ENCODE measurements at places on chromosomes 13 and 19. TPM values are rescaled to one million over a fixed set of nuclear protein-coding genes. Genes with fewer than 3 reads are reported as not detected.

DNA sequence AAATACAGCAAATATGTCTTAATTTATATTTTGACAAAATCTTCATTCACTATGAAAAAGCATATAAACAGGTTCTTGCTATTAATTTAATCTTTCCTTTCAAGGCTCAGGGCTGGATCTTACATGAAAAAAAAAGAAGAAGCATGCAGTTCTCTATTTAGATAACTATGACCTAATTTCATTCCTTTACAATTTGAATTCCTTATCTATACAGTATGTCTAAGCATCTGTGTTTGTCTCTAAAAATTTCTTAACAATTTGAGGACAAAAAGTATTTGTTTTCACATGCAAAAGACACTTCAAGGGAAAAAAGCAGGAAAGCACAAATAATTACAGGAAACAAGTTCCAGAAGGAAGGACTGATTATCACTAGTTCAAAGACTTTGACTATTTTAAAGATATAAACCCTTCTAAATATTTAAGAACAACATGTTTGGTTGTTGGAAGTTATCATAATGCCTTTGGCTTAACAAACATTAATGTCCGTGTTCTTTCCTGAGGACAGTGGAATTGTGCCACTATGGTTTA lies 157.5 kb downstream of the TBC1D4 start:
- H3K4me3 ChIP-seq: no peak overlapping the region
- H3K36me3 ChIP-seq: no peaks in the 10 kb centered on the region
- no peak overlapping the region for H3K27ac ChIP-seq
- H3K4me1 ChIP-seq: no peaks in the 10 kb centered on the region
- no peak for DNase-seq

The TDRD12 gene
- total RNA-seq: 0.52 TPM

The KLHL1 gene
- not detected for total RNA-seq

The TMEM272 gene
- not detected for total RNA-seq

DNA sequence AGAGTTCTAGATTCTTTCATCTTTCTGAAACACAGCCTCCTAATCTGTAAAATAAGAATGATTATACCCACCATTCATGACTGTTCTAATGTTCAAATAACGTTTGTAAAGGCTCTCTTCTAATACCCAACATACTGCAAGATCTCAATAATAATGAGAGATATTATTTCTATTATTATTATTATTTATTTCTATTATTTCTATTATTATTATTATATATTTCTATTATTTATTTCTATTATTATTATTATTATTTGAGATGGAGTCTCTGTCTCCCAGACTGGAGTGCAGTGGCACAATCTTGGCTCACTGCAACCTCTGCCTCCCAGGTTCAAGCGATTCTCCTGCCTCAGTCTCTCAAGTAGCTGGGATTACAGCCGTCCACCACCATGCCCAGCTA lies 395.5 kb downstream of the EFNB2 start:
- no peak for DNase-seq
- peaks cover 16% of the 10 kb centered on the region for H3K4me1 ChIP-seq
- no peak overlapping the region for H3K4me3 ChIP-seq
- H3K36me3 ChIP-seq: no peaks in the 10 kb centered on the region

The ADGRE3 gene
- total RNA-seq: not detected

- H3K4me1 ChIP-seq: no peaks in the 10 kb centered on the region
- DNase-seq: no peak
- no peak overlapping the region for H3K27ac ChIP-seq
- H3K36me3 ChIP-seq: no peaks in the 10 kb centered on the region
Observed at GRCh38 chr19:19054315-19054938, 9.4 kb upstream of the SLC25A42 start.

All from body of pancreas (tissue), 4 donors.